ENCODE measurements at places on chromosomes 2 and 18.

GRCh38 chr2:30112561-30112960, 34.2 kb upstream of the YPEL5 start:
- no peak for DNase-seq

DNA sequence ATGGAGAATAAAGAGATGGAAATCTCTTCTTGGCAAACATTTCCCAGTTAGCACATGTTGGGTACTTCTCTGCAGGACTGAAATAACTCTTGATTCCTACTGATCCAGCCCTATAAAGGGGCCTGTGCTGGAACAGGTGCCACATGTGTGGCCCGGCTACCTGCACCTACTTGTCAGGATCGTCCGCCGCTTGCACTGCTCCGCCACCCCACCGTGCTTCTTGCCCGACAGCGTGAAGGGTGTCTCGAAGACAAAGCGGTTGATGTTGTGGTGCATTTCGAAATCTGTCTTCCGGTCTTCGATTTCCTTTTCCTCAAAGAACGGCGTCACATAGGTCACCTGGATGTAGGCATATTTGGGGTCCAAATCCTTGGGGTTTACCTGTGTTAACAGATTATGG, 58.6 kb upstream of the CCDC195 start:
- no peak for DNase-seq

GRCh38 chr2:141911485-141912066, 219.2 kb downstream of the LRP1B start:
- no peak for DNase-seq

DNA sequence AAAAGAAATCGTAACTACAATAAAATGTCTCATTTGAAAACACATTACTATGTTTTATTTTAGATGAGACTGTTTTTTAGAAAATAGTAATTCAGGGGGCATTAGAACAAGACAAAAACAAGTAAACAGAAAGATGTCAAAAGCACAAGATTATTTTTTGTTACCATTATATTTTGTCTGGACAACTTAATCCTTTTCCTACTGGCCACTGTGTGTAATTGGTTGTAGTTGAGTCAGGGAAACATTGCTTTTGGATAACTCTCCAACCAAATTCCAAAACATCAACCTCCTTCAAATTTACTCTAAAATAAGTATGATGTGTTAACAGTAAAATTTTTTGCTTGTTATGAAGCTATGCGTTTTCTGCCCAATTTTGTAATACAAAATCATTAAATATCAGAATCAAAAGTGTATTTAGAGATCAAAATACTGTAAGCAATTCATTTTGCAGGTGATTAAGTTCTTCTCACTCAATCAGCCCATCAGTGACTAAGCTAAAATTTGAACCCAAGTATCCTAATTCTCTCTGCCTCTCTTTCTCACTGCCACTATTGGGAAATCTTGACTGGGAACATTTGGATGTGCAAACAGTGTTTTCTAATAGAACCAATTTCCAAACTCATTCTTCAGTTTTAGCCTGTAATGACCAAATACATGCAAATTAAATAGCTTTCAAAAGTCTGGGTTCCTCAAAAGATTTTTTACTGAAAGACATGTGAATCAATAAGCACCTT, 11.4 kb upstream of the MEIS1 start:
- no peak for DNase-seq

GRCh38 chr2:127663566-127664064, 11.7 kb downstream of the LIMS2 start:
- DNase-seq = no peak
